ENCODE measurements at places on chromosomes 7 and 10.

DNA sequence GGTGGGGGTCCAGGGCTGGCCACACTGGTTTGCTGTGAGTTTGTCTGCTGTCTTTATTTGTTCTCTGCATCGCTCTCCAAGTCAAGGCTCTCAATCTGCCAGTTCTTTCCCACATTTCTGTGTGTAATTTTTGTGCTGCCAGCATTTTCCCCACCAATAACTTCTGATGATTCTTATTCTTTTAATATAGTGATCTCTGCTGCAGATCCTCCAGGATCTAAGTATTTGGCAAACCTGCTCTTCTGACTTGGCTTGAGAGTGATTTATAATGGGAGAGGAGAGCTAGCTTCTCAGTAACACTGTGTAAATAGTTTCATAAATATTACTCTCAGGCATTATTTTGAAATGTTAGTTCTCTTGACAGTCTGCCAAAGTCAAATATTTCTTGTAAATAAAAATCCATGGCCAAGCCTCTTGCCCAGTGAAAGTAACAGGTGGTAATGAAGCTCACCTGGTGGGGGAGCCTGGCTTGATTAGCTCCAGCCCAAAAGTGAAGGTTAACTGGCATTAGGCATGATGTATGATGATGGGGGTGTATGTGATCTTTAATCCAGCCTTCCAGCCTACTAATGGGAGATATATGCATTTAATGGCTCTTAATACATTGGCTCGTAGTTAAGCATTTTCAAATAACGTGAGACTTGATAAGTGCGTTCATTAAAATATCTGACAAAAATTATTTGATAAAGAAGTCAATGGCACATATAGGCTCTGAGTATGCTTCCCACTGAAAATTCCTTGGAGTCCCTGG is 1055.9 kb downstream of the KCNMA1 start:
- DNase-seq, result peak; percentile 43
- H3K4me1 ChIP-seq, result peaks cover 18% of the 10 kb centered on the region
- H3K4me3 ChIP-seq, result no peak overlapping the region
- H3K36me3 ChIP-seq, result no peaks in the 10 kb centered on the region
- no peaks in the 10 kb centered on the region for H3K27me3 ChIP-seq

DNA sequence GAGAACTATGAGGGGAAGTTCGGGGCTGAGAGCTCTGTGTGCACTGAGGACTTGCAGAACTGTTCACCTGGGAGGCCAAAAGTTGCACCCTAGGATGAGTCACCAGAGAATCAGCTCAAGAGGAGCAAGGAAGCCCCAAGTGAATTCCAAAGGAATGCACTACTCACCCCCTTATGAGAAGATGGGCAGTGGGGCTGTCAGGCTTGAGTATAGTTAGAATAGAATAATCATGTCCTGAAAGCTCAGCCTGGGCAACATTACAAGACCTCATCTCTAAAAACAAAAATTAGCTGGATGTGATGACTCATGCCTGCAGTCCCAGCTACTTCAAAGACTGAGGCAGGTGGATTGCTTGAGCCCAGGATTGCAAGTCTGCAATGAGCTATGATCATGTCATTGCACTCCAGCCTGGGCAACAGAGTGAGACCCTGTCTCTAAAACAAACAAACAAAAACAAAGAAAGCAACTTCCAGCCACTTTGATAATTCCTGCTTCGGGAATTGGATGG is 30.0 kb downstream of the MAP3K8 start:
- DNase-seq, result no peak
- H3K27me3 ChIP-seq, result no peaks in the 10 kb centered on the region
- no peaks in the 10 kb centered on the region for H3K36me3 ChIP-seq
- H3K4me1 ChIP-seq, result no peaks in the 10 kb centered on the region
- no peak overlapping the region for H3K27ac ChIP-seq
- no peak overlapping the region for H3K4me3 ChIP-seq

DNA sequence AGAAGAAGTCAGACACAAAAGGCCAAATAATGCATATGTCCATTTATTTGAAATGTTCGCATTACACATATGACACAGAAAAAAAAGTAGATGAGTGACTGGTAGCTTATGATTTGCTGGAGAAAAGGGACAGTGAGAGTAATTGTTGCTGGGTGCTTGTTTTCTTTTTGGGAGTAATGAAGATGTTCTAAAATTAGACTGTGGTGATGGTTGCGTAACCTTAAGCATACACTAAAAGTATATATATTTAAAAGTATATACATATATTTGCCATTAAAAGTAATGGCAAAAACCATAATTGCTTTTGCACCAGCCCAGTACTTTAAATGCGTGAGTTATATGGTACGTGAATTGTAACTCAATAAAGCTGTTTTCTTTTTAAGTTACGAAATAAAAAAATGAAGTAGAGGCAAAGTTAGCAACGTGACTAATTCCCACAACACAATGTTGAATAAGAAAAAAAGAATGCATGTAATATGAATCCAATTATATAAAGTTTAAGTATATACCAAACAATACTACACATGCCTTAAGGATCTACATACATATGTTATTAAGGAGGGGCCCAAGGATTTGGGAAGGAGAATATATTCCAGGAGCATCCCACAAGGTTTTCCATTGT is 360.4 kb upstream of the CELF2 start:
- no peaks in the 10 kb centered on the region for H3K4me1 ChIP-seq
- peaks cover 9% of the 10 kb centered on the region for H3K27me3 ChIP-seq
- no peak for DNase-seq
- no peak overlapping the region for H3K27ac ChIP-seq

DNA sequence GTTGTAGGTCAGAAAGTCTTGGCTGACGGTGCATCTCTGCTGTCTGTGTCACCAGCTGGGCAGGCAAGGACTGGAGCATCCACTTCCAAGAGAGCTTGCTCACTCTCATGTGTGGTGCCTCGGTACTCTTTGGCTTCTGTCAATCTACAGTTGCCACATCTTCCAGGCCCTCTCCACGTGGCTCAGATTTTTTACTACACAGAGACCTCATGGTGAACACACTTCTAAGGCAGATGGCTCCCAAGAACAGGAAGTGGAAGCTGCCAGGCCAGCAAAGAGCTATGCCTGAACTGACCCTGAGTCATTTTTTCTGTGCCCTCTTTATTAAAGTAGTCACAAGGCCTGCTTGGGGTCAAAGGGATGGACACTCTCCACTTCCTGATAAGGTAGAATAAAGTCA is 351.5 kb upstream of the AUTS2 start:
- H3K4me3 ChIP-seq, result no peak overlapping the region
- H3K4me1 ChIP-seq, result peaks cover 39% of the 10 kb centered on the region
- H3K36me3 ChIP-seq, result no peaks in the 10 kb centered on the region
- no peaks in the 10 kb centered on the region for H3K27me3 ChIP-seq
